ENCODE measurements at places on chromosomes 7 and 10.

GRCh38 chr10:124491105-124491504 lies 29.5 kb downstream of the LHPP start:
- DNase-seq: no peak

DNA sequence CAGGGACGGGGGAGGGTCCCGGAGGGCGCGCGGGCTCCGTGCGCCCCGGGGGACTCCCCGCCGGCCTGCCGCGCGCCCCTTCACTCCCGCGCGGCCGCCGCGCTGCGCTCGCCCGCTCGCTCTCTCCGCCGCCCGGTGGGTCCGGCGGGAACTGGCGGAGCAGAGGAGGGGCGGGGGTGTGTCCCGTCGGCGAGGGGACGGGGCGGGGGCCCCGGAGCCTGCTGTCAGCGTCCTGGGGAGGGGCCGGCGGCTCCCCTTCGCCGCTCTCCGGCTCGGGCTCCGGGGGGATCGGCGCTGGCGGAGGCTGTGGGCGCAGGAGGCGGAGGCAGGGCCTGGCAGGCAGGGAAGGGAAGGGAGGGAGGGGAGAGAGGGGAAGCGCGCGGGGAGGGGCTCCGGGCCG lies at the start of gene SH3PXD2A:
Gene SH3PXD2A, minus strand, starts transcription at position 153 of the 400 bp plus-strand sequence. CDS start 310 bp downstream, outside the sequence.
- no peak for DNase-seq

- no peak for DNase-seq
Measured at GRCh38 chr7:71325151-71325550, 193.2 kb downstream of the GALNT17 start.

GRCh38 chr7:79281426-79281825 lies 172.0 kb downstream of the MAGI2 start:
- DNase-seq: no peak

GRCh38 chr7:2104107-2104710 lies 128.5 kb downstream of the MAD1L1 start:
- DNase-seq: peak; percentile 86

DNA sequence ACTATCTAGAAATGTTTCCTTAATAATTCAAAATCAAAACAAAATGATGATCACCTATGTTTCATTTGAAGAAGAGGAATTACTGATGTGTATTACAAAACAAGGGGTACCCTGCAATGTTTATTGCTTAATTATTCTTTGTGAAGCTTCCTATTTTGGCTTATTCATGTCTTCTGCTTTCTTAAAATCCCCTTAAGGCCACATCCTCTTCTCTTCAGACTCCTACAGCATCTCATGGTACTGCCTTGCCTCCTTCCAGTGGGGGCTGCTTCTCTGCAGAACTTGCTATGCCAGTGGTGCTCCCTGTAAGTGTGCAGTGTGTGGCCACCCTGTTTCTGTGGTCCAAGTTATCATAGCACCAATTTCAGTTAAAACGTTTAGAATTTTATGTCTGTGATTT lies 35.0 kb downstream of the CCDC146 start:
- no peak for DNase-seq

Measured in stimulated activated CD4-positive, alpha-beta T cell treated with anti-CD3 and anti-CD28 coated beads, Interleukin-1b, Interleukin-23, amount 100 ng/mL, for 48 hours (primary cell).